Left cardiac atrium (tissue), 4 donors: ENCODE measurements at places on chromosomes 11 and 22. TPM values are rescaled to one million over a fixed set of nuclear protein-coding genes. Genes with fewer than 3 reads are reported as not detected.

The TSSK2 gene
- not detected for total RNA-seq

GRCh38 chr22:24118689-24119384 is 62.5 kb upstream of the SUSD2 start:
- DNase-seq, result peak; percentile 77

GRCh38 chr22:46092011-46092410 is 58.3 kb upstream of the PPARA start:
- peak; percentile 15 for DNase-seq

- DNase-seq, result no peak
Measured at GRCh38 chr11:59009661-59010060, 70.4 kb downstream of the GLYATL1 start.

DNA sequence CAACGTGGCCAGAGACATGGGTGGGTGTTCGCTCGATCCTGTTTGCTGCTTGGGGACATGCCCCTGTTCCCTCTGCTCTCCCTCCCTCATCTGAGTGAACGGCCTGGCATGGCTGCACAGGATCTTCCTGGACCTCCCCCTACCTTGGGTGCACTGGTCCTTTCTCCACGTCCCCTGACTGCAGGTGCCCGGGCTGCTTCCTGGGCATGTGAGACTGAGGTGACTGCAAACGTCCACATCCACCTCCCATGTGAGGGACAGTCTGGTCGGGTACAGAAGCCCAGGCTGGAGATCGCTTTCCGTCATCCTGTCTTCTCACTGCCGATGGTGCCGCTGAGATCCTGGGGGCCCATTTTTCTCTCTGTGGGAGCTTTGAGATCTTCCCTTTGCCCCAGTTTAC is 11.8 kb downstream of the SULT4A1 start:
- DNase-seq, result no peak

DNA sequence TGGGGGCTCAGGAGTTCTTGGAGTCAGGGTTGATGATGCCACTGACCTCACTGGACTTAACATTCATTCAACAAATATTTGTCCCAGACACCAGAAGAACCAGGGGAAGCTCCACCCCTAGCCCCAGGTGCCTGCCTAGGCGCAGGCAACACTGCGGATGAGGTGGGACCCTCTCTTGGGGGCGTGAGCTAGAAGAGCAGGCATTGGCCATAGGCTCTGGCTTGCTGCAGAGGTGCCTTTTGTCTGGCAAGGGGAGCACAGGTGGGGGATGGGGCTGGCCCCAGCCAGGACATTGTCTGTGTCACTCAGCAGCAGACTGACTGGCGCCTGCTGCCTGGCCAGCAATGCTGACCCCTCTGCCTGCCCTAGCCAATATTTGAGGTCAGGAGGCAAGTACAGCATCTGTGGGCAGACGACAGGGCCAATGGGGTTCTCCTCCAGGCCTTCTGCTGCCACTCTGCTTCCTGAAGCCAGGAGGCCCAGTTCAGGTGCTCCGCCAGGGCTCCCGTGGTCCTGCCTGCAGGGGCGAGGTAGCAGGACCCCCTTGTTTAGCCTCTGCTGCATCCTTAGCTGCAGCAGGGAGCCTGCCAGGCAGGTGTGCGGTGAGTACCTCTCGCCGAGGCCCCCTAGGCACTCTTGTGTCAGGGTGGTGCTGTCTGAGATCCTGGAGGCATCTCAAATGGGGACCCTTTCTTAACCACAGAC is 4.0 kb downstream of the LINC01488 start:
- peak; percentile 20 for DNase-seq

GRCh38 chr22:26651815-26652214 is 5.6 kb upstream of the MIAT start:
- DNase-seq, result no peak

- no peak for DNase-seq
Measured at GRCh38 chr11:79304599-79305212, 136.1 kb downstream of the TENM4 start.

GRCh38 chr11:73117071-73117470 is 25.0 kb downstream of the FCHSD2 start:
- no peak for DNase-seq

GRCh38 chr11:78649361-78650215 is 74.9 kb upstream of the NARS2 start:
- DNase-seq, result no peak

DNA sequence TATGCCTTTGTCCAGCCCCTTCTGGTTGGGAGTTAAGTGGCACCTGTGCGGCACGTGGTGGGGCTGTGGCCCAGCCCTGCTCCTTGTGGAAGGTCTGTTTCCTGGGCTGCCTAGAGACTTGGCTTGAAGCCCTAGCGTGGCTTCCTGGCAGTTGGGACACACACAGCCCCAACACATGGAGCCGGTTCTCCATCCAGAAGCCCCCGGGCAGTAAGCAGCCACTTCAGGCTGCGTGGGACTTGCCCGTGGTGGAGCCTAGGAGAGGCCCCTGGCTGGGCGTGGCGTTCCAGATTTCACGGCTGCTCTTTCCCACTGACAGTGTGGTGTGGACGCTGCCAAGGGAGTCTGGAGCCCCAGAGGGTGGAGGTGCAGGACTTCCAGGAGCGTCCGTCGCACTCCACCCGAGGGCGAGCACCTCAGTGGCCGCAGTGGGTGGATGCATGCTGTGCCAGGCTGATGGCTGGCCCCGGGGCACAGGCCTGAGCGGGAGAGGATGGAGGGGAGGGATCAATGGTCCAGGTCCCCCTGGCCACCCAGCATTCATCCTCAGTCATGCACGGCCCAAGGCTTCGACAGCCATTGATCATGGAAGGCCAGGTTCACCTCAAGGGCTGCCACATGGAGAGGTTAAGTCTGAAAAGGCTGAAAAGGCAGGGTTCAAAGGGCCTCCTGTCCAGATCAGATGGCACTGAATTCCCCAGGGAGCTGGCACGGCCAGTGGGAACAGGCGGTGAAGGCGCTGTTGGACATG is 9.3 kb downstream of the CCND1 start:
- no peak for DNase-seq

The TSGA10IP gene
- total RNA-seq, result not detected

The ADAMTS8 gene
- total RNA-seq, result 53.0 TPM

The PLET1 gene
- total RNA-seq, result not detected

GRCh38 chr11:124052966-124053365 is 11.8 kb upstream of the OR10G7 start:
- no peak for DNase-seq

- DNase-seq, result peak; percentile 22
Measured at GRCh38 chr11:92226331-92227229, 2.0 kb downstream of the FAT3 start.

- no peak for DNase-seq
Measured at GRCh38 chr11:10305964-10306918, 1.4 kb downstream of the ADM start.

The POU2AF2 gene
- total RNA-seq, result not detected

DNA sequence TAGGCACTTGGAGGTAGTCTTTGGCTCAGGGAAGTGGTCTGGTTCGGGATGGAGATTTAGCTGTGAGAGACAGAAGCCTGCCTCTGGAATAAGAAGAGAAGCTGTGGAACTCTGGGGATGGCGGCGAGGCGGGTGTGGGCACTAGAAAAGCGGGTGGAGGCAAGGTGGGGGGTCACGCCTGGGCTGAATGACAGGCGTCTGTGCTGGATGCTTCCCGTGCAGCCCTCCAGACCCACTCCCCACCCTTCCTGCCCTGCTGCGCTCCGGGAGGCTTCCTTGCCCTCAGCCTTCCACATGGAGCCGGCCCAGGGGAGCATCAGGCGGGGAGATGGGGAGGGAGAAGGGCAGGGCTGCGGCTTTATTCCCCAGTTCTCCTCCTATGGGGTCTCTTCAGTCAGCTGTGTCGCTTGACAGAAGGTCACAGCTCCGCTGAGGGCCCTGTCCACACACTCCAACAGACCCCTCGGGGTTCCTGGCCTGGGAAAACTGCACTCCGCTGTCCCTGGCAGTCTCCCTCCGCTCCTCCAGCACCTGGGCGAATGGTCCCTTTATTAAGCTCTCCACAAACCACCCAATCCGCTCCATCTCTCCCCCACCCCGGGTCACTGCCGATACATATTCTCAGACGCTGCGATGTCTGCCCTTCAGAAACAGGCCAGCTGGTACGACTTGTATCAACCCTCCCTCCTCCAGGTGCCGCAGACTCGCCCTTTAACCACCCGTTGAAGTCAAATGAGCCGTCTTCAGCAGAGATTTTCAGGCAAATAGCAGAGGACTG is 6.2 kb downstream of the DNAJB13 start:
- DNase-seq, result no peak

GRCh38 chr11:71327156-71328085 is 75.0 kb upstream of the SHANK2 start:
- no peak for DNase-seq

The NPTXR gene
- total RNA-seq, result 30.8 TPM

DNA sequence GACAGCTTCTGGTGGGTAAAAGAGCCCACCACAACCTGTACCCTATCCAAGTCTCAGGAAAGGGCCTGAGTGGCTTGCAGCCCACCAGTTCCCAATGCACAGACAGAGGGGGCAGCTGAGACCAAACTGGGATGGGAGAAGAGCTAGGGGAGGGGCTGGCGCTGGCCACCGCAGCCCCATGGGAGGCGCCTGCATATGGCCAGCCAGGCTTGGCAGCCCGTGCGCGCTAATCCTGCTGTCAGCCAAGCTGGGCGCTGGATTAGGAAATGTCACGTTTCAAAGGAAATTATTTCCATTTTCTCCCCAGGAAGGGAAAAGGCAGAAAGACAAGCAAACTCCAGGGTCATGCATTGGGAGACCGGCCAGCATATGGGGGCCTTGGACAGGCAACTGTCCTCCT is 236.8 kb downstream of the BUD13 start:
- no peak for DNase-seq

DNA sequence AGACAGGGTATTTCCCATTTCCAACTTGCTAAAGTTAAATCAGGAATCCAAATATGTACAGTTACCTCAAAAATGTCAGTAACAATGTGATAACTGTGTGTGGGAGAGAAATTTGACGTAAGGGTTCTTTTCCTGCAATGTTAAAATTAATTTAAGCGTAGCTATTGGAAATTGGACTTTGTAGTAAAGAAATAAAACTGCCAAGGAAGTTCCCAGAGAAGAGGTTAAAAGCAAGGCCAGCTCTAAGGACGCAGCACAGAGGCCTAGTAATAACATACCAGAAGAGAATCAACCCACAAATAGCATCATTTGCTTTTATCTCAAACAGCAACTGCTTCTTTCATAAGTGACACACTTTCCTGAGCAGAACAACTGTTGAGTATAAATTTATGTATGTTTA is 36.8 kb upstream of the GRIA4 start:
- no peak for DNase-seq

The TRIM48 gene
- not detected for total RNA-seq
